Endothelial cell (in vitro differentiated cells): ENCODE measurements at places on chromosomes 2 and 18.

GRCh38 chr18:39329496-39330275 is 1764.1 kb upstream of the CELF4 start:
- DNase-seq: no peak
- H3K4me1 ChIP-seq: no peaks in the 10 kb centered on the region
- H3K27ac ChIP-seq: no peak overlapping the region

DNA sequence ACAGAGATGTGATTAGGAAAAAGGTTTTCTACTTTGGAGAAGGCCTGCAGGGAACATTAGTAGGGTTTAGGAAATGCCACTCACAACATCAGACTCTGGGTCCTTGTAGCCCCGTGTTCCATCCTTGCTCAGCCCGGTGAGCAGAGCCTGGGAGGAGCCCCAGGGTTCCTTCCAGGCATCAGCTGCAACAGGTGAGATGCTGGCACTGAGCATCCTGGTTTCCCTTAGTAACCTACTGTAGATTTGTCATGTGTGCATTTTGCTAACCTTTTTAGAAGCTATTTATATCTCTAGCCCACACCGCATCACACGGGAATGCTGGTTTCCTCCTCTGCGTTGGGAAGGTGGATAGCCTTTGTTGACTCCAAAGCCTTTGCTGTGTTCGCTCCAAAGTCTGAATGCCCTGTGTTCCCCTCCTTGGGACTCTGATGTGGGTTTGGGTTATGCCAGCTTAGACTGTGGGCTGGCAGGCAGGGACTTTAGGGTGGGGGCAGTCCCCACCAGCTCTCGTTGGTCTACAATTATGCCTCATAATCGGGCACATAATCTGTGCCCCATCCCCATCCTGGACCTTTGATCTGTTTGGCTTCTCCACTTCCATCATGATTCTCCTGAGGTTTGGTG is 69.3 kb downstream of the TMEM247 start:
- peaks cover 3% of the 10 kb centered on the region for H3K4me1 ChIP-seq
- no peak overlapping the region for H3K4me3 ChIP-seq
- no peak overlapping the region for H3K27ac ChIP-seq
- peaks cover 6% of the 10 kb centered on the region for H3K36me3 ChIP-seq
- peaks cover 2% of the 10 kb centered on the region for H3K27me3 ChIP-seq

DNA sequence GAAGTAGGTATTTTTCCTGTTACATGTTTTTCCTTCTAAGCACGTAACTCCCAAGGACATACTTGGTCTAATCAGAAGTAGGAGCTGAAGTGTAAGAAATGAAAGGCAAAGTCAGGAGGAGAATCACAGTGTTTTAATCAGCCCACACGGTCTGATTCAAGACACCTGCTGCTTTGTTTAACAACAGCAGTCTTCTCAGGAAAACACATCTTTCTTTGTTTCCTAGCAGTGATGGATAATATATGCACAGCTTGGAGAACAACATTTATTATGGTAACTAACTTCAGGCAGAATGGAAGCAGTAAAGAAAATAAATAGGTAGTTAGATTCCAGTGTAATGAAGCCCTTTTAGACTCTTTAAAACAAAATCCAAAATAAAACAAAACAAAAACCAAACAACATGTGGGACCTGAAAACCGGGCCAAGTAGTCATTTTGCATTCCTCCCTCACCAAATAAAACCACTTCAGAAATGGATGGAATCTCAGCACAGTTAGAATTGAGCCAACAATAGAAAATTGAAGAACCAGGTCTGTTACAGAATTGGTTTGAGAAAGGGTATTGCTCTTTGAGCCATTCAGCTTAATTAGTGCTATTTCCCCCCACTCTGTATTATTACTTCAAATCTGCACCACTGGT is 61.1 kb upstream of the UGP2 start:
- H3K27me3 ChIP-seq: no peaks in the 10 kb centered on the region
- no peak for DNase-seq
- no peak overlapping the region for H3K27ac ChIP-seq
- no peak overlapping the region for H3K4me3 ChIP-seq
- no peaks in the 10 kb centered on the region for H3K36me3 ChIP-seq
- H3K4me1 ChIP-seq: peaks cover 4% of the 10 kb centered on the region

DNA sequence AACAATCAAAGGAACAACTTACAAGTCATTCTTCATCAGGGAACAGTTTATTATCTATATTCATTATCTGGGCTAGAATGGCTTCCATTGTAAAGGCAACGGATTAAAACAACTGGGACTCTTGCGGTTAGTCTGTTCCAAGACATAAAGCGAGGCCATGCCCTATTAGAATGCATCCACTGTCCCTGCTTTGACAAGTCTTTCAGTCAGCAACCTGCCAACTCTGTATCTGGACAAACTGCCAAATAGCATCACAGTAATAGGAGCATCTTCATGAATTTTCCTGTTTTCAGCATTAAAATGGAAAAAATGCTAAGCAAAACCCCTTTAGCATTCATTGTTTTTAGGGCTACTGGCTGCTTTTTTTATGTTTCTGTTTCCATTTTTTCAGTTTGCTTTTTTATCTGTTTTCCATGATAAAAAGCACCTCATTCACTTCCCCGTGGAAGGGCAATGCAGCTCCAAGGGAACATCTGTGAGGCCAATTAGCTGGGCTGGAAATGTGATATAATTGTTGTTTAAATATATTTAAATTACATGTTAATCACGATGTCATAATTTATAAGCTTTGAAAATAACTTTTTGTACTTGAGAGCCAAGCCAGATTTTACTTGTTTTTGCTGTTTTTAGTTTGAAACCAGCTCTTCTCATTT is 834.3 kb downstream of the CPS1 start:
- H3K36me3 ChIP-seq: no peaks in the 10 kb centered on the region
- no peak overlapping the region for H3K4me3 ChIP-seq
- no peak for DNase-seq
- H3K4me1 ChIP-seq: no peaks in the 10 kb centered on the region
- no peaks in the 10 kb centered on the region for H3K27me3 ChIP-seq
- no peak overlapping the region for H3K27ac ChIP-seq

GRCh38 chr18:74940856-74941255 is 268.1 kb downstream of the PTGR3 start:
- H3K27ac ChIP-seq: no peak overlapping the region
- peaks cover 2% of the 10 kb centered on the region for H3K27me3 ChIP-seq
- H3K4me3 ChIP-seq: no peak overlapping the region
- no peaks in the 10 kb centered on the region for H3K4me1 ChIP-seq

DNA sequence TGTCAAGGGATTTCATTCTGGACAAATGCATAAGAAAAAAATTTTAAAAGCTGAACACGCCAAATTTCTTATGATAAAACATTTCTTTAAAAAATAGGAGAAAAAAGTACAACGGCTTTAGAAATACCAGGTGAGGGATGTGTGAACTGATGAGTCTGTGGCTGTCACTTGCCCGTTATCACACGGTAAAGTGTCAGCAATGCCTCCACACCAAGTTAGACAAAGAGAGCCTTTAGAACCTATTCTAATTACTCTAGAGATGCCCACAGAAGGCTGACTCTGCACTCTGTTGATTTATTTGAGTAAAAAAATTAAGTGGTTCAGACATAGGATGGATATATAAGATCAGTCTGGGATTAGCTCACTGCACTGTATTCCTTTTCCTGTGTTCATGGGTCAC is 523.8 kb downstream of the RNF144A start:
- no peaks in the 10 kb centered on the region for H3K4me1 ChIP-seq
- no peaks in the 10 kb centered on the region for H3K27me3 ChIP-seq
- H3K27ac ChIP-seq: no peak overlapping the region
- no peaks in the 10 kb centered on the region for H3K36me3 ChIP-seq
- no peak overlapping the region for H3K4me3 ChIP-seq
- DNase-seq: no peak

- no peaks in the 10 kb centered on the region for H3K36me3 ChIP-seq
- no peak overlapping the region for H3K4me3 ChIP-seq
- H3K4me1 ChIP-seq: peaks cover 48% of the 10 kb centered on the region
- no peak overlapping the region for H3K27ac ChIP-seq
Measured at GRCh38 chr18:48679236-48679635, 140.4 kb downstream of the CTIF start.

DNA sequence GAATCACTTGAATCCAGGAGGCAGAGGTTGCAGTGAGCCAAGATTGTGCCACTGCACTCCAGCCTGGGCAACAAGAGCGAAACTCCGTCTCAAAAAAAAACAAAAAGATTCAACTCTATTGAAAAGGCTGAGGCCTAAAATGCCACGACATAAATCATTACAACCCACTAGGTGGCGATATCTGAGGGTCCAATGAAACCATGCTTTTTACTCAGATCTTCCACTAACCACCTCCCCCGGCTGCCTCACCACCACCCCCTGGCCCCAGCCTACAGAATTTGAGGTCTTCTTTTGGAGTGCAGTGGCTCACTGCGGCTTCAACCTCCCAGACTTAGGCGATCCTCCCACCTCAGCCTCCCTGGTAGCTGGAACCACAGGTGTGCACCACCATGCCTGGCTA is 57.5 kb downstream of the AP1S3 start:
- no peaks in the 10 kb centered on the region for H3K36me3 ChIP-seq
- no peaks in the 10 kb centered on the region for H3K4me1 ChIP-seq
- H3K27me3 ChIP-seq: peaks cover 3% of the 10 kb centered on the region

- H3K36me3 ChIP-seq: no peaks in the 10 kb centered on the region
- no peak overlapping the region for H3K4me3 ChIP-seq
- peaks cover 4% of the 10 kb centered on the region for H3K4me1 ChIP-seq
- H3K27me3 ChIP-seq: no peaks in the 10 kb centered on the region
- no peak for DNase-seq
Measured at GRCh38 chr2:212777020-212777491, 238.5 kb upstream of the ERBB4 start.

DNA sequence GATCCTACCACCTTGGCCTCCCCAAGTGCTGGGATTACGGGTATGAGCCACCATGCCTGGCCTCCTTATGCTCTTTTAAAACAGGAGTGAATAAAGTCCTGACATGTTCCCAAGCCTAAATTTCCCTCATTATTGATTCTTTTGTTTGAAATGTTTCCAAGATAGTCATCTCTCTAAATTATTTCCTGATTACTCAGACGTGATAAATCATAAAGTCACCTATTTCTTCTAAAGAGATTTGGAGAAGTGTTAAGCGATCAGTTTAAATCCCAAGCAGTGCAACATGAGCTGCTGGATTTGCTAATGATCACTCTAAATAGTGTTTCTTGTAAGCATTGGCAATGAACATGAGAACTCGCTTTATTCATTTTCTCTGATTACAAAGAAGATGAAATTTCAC is 51.8 kb downstream of the PMAIP1 start:
- no peaks in the 10 kb centered on the region for H3K27me3 ChIP-seq
- no peaks in the 10 kb centered on the region for H3K36me3 ChIP-seq
- H3K27ac ChIP-seq: no peak overlapping the region
- H3K4me3 ChIP-seq: no peak overlapping the region
- DNase-seq: no peak

DNA sequence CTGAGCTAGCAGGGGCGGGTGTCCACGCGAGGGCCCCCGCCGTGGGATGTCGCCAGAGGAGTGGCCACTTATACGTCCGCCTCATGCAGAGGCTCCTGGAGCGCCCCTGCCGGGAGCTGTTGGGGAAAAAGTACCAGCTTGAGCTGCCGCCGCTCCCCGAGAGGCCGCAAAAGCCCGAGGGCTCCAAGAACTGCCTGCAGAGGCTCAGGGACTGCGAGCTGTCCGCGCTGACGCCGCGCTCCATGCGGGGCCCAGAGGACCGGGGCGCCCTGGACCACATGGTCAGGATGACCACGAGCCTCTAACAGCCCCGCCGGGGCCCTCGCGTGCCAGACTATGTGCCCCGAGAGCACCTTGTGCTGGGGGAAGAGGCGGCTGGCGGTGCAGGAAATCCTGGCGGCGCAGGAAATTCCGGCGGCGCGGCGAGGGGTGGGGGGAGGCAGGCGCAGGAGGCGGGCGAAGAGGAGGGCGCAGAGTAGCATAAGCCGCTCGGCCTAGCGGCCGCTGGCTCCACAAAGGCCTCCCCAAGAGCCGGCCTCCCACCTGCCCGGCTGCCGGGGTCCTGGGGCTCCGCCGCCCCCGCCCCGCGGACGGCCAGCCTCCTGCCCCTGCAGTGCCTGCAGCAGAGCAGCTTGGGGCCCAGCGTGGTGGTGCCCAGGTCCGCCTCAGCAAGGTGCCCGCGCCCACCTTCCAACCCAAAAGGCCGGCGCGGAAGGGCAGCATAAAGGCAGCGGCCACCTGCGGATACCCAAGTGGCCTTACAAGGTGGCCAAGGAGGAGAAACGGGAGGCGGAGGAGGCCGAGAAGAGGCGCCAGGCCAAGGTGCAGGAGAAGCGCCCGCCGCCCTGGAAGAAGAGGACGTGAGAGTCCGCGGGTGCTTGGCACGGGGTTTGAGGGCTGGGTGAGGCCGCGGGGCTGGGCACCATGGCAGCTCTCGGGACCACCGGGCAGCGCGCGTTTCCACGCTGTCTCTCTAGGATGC is 42.1 kb upstream of the TRIM43B start:
- no peak overlapping the region for H3K27ac ChIP-seq
- H3K27me3 ChIP-seq: peaks cover 3% of the 10 kb centered on the region
- H3K4me1 ChIP-seq: peaks cover 3% of the 10 kb centered on the region
- peak; percentile 68 for DNase-seq

DNA sequence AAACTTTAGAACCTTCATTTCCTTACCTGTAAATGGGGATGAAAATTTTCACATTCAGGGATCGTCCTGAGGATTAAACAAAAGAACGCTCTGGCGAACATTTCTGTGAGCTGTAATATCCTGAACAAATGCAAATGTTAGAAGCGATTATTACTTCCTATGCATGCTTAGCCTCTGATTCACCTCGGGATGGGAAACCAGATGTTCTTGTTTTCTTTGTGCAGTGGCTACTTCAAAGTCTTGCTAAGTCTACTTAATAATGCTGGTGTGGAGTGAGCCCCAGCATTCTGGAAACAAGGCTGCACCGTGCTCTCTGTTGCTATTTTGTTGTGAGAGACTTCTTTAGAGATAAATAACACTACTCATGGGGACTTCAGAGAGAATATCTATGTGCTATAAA is 119.1 kb upstream of the PELI1 start:
- peaks cover 74% of the 10 kb centered on the region for H3K4me1 ChIP-seq
- no peak overlapping the region for H3K27ac ChIP-seq
- peaks cover 5% of the 10 kb centered on the region for H3K27me3 ChIP-seq
- H3K36me3 ChIP-seq: peaks cover 3% of the 10 kb centered on the region
- no peak overlapping the region for H3K4me3 ChIP-seq

- peak overlapping the region; percentile 26 for H3K27ac ChIP-seq
- H3K36me3 ChIP-seq: peaks cover 35% of the 10 kb centered on the region
- H3K4me3 ChIP-seq: no peak overlapping the region
- peaks cover 24% of the 10 kb centered on the region for H3K4me1 ChIP-seq
- DNase-seq: no peak
Measured at GRCh38 chr2:15300624-15301573, 260.2 kb downstream of the NBAS start.

- H3K36me3 ChIP-seq: no peaks in the 10 kb centered on the region
- H3K27me3 ChIP-seq: peaks cover 3% of the 10 kb centered on the region
- H3K27ac ChIP-seq: no peak overlapping the region
- no peak for DNase-seq
- no peak overlapping the region for H3K4me3 ChIP-seq
Measured at GRCh38 chr2:30354150-30354549, 92.9 kb upstream of the LCLAT1 start.

GRCh38 chr2:30037016-30037415 is 109.8 kb upstream of the YPEL5 start:
- no peak overlapping the region for H3K27ac ChIP-seq
- H3K4me1 ChIP-seq: no peaks in the 10 kb centered on the region
- no peak overlapping the region for H3K4me3 ChIP-seq
- H3K27me3 ChIP-seq: no peaks in the 10 kb centered on the region

- no peak for DNase-seq
- no peaks in the 10 kb centered on the region for H3K4me1 ChIP-seq
Measured at GRCh38 chr2:119078796-119079195, 79.8 kb downstream of the C1QL2 start.
